ENCODE measurements at places on chromosomes 5 and 9.
A peak's percentile ranks its signal among the peaks of the same experiment; 100 is the strongest.

DNA sequence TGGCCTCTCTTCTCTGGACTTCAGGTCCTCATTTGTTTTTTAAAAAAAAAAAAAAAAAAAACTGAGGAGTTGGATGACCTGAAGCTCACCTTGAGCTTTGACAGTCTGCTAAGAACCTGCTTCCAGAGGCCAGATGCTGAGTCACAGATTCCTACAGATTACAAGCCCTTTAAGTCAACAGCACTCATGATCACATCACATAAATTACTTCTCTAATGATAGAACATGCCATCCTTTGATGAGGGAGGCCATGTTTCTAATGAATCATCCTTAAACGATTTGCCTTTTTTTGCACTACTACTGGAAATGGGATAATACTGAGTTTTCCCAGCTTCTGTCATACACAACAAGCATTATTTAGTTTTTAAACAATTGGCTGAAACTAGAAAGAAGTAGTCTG is 34.2 kb upstream of the MYOT start:
- peak; percentile 88 for DNase-seq

- DNase-seq = no peak
Measured at GRCh38 chr5:37823433-37824152, 16.2 kb downstream of the GDNF start.

DNA sequence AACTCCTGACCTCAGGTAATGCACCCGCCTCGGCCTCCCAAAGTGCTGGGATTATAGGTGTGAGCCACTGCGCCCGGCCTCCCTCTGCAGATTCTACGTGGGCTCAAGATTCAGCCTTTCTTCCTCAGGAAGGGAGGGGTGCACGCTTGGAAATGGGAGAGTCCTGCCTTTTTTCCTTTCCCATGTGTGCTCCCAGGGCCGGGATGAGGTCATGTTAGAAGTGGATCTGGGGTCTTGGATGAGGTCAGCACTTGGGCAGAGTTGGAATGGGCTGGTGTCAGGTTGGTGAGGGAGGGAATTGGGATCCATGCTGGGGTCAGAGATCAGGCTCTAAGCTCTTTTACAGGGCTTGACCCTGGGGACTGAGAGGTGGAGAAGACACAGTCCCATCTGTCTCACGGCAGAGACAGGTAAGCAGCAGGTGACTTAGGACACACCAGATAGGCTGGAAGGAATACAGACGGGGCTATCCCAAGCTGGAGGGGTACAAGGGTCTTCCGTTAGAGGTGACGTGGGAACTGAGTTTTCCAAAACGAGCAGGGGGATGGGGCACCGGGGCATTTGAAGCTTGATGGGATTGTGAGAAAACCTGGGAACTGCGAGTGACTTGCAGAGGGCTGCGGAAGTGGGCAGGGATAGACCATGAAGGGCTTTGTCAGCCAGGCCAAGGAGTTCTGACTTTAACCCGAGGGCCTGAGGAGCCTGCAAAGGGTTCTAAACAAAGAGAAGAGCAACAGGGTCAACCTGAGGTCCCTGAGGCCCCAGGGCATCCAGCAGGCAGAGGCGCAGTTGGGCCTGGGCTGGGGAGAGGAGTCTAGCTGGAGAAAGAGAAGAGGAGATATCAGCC is 1.8 kb upstream of the AQP7 start:
- no peak for DNase-seq

DNA sequence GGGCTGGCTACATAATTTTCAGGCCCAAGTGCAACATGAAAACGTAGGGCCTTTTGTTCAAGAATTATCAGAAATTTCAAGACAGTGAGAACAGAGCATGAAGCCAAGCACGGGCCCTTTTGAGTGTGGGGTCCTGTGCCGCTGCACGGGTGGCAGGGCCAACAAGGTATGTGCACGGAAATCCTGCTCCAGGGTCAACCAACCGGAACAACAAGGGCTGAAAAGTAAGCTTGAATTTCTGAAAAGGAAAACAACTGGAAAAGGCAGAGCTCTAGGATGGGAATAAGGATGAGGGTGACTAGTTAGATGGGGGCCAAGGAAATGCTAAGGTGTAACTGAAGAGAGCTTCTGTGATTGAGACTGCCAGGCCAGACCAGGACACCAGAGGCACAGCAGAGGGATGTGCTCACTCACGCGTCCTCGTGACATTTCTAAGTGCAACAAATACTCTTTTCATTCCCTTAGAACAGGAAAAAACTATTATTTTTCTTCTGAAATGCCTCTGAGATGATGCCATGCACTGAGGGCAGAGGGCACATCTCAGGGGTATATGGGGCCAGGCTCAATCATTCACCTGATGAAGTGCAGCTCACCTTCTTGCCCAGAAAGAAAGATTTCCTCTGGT is 80.6 kb upstream of the LRRTM2 start:
- no peak for DNase-seq

- no peak for DNase-seq
Measured at GRCh38 chr5:101404531-101404930, 501.4 kb upstream of the ST8SIA4 start.

DNA sequence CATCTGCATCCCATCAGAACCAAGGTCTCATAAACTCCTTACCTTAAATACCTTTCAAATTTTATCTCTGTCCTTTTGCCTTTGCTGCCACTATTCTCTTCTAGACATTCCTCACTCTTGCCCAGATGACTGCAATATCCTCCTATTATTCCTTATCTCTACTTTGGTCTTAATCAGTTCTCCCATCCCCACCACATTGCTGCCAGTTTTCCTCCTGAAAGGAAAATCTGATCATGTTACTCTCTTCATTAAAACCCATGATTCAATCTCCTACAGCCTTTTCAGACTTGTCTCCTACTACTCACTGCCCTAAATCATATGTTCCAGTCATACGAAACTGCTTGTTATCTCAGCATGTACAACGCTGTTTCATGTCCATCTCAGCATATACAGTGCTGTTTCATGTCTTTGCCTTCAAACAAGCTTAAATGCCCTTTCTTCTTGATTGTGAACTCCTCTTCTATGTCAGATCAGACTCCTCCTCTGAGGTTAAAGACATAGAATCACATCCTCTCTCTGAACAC is 152.6 kb upstream of the FST start:
- DNase-seq = no peak

- DNase-seq = no peak
Measured at GRCh38 chr9:4569101-4569500, 78.8 kb downstream of the SLC1A1 start.

DNA sequence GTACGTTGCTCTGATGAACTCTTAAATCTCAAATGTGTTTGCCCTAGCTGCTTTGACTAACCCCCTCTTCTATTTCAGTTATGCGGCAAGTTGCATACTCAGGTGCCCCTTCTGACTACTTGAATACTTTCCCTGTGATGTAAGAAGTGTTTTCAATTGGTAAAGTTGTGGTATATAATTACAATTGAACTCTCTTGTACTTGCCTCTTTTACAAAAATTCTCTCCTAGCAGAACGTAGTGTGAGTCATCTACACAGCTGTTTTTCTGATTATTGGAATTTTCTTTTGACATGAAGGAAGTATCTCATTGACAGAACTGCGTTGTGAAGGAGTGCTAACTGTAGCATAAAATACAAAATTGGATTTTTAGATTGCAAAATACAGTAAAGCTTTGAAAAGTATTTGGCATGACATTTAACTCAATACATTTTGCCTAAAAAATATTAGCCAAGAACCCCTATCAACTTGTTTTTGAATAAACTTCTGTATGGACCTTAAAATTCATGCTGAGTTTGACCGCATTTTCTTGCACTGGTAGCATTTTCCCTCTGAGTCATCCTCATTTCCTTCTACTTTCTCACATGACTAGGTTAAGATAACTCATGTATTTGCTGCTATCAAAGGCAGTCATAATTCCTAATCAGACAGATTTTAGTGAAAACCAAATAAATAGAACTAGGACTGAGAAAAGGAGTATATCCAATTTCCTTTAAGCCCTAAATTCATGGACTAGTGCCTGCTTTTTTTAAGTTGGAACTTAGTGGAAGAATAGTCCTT is 6.3 kb downstream of the CRHBP start:
- peak; percentile 70 for DNase-seq

- DNase-seq = no peak
Measured at GRCh38 chr9:16132513-16132912, 579.7 kb downstream of the CCDC171 start.

GRCh38 chr5:117188211-117188610 is 613.6 kb upstream of the SEMA6A start:
- peak; percentile 7 for DNase-seq

- DNase-seq = no peak
Measured at GRCh38 chr9:25427898-25428297, 250.3 kb downstream of the TUSC1 start.

All from retinal pigment epithelial cell (primary cell).